ENCODE measurements at places on chromosomes 2 and 18.

- no peak for DNase-seq
These were observed 220.3 kb downstream of the C1D start for GRCh38 chr2:67842375-67842959.

DNA sequence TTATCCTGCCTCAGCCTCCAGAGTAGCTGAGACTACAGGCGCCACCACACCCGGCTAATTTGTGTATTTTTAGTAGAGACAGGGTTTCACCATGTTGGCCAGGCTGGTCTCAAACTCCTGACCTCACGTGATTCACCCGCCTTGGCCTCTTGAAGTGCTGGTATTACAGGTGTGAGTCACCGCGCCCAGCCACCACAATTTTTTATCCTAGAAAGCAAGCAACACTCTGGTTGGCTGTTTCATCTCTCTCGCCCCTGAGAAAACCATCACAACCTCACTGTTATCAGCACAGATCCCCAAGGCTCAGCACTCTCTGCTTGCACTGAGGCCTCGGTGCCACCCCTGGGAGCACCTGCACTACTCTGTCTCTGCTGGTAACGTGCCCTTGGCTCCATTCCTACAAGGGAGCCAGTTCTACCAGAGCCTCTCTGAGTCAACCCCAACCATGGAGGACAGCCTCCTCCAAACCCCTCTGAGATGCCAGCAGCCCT, 134.8 kb upstream of the AGAP1 start:
- DNase-seq = no peak

DNA sequence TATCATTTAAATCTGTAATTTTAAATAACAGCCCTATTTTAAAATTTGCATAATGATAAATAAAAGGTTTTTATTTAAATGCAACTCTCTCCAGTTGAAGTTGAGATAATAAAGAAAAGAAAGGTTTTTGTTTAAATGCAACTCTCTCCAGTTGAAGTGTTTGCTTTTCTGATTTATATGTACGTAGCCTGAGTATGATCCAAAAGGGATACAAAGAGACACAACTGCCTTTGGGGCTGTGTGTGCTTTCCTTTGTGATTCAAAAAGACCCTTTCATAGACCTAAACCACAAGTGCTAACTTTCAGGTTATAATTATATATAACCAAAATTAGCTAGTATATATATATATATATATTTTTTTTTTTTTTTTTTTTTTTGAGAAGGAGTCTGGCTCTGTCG, 76.2 kb upstream of the MFF start:
- DNase-seq = no peak

GRCh38 chr2:103669531-103669930, 907.7 kb downstream of the TMEM182 start:
- no peak for DNase-seq

DNA sequence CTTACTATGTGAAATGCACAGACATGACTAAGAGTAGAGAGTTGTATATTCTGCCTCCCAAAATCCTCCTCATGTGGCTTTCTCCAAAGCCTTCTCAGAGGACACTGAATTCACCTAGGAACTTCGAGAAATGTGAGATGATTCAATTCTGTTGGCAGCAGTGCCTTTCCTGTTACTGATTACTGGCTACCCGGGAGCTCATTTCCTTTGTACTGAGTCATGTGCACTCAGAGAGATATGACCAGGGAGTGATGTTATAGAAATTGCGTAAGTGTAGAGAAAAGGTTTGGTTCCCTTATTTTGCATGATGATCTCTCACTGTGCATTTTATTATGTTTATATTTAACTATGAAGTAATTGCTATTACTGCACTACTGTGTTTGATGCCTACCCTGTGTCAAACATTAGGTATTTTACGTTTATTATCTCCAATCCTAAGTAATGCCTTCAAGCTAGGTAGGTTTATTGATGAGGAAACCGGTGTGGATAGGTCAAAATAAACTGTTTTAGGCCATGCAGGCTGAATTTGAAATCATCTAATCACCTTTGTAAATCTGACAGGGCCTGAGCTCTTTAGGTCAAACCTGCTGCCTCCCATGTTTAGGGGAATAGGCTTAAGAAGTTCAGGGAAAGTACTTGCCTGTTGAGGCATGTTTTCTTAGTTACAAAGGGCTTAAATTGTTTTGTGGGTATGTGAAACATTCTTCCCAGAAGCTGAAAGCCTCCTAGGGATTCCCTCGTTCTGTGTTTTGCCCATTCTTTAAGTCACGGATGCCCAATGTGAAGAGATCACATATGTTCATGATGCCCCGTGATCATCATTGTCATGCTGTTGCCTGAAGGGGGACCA, 86.8 kb downstream of the FMNL2 start:
- DNase-seq = peak; percentile 23

DNA sequence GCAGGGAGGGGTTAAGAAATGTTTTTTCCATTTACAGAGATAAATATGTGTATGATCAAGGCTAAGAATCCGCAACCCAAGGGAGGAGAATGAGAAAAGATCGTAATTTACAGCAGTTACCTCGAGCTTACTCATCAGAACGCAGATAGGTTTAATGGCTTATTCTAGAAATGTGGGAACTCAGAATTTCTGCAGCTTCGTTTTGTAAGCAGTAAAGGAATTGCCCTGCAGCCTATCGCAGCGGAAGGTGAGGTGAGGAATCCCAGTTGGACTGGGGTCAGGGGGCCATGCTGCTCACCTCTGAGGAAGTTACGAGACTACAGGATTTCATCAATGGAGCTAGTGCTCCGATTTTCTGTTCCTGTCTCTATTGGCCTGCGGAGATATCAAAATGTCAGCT, 8.1 kb upstream of the TMEM200C start:
- no peak for DNase-seq

DNA sequence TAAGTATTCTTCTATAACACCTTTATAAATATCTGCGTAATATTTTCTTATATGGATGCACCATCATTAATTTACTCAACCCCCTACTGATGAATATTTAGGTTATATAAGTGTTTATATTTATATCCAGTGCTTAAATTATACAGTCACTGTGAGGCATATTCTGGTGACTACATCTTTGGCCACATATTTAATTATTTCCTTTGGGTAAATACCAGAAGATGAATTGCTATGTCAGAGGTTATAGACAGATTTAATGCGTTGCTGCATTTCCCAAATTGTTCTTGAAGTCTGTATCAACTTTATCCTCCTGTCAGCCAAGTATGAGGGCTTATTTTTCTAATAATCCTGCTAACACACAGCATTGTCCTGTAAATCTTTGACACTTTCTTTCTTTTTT, 18.7 kb downstream of the DYSF start:
- no peak for DNase-seq

DNA sequence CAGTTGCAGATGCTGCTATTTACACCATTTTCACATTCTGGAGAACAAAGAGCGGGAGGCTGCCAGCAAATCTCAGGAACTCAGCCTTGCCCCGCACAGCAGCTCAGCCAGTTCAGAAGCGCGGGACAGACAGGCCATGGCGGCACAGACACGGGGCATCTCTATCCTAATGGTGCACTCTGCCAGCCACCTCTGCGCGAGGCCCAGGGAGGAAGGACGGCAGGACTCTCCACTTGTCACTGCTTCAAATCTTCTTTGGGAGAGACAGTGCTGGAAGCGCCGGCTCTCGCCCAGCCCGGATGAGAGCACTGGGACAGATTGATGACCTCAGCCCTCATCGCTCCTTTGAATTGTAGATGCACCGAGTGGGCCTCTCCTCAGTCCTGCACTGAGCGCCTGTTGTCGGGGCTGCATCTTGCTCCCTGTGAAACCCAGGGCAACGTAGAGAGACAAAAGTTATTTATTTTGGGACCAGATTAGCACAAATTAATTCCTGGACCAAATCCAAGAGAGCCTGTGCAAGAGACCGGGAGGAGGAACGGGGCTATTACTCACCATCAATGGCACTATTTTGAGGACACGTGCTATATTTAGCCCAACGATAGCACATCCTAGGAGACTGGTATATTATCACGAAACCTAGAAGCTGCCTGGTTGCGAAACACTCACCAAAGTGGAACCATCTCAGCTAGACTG, 211.4 kb upstream of the SMIM21 start:
- no peak for DNase-seq

GRCh38 chr2:169721016-169721415, 12.6 kb upstream of the KLHL23 start:
- no peak for DNase-seq

DNA sequence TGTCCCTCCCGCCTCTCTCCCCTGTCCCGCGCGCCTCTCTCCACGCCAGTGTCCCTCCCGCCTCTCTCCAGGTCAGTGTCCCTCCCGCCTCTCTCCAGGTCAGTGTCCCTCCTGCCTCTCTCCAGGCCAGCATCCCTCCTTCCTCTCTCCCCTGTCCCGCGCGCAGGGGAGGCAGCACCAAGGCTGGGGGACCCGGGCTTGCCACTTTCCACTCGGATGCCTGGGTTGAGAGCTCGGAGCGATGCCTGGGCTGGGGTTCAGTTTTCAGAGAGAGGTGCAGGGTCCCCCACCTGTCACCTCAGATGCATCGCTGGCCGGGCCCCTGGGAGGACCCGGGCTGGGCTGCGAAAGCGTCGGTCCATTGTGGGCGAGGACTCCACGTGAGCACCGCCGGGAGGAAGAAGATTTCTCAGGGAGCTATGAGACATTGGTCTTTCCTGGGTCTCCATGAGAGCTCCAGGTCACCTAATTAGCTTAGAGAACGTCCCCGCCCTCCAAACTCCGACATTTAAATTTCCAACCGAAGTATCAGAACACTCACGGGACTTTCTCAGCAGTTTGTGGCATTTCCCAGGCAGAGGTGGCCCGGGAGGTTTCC, 2.1 kb downstream of the FBLN7 start:
- DNase-seq = no peak

GRCh38 chr2:108412995-108413710, 35.4 kb downstream of the SULT1C4 start:
- no peak for DNase-seq

DNA sequence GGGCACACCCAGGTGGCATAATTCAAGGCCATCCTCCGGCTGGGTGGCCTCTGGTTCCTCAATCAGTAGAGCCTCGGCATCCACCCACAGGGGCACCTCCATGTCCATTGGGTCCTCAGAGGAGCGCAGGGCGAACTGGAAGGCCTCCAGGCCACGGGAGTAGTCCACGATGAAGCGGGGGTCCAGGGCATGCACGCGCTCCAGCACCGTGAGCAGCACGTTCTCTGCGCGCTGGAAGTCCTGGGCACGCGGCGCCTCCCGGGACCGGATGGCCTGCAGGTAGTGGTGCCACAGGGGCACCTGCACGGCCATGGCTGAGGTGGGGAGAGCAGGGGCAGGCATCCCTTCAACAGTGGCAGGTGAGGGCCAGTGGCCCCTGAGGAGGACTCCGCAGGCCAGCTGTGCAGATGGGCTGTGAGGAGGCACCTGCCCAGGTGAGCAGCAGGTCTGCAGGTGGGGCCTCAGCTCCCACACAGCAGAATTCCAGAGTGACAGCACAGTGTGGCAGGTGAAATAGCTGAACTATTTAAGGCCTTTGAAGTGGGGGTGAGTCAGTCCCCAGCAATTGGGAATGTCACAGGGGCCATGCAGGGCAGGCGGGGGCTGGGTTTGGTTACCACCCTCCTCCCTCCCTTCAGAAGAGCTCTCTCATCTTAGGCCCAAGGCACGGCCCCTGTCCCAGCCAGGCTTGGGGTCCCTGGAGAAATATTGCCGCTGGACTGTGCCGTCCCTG, at the start of gene MAB21L4:
TSS of gene MAB21L4 (minus strand) at position 501 of the 733 bp plus-strand sequence. CDS start at position 342, 159 bp downstream.
- DNase-seq = no peak

DNA sequence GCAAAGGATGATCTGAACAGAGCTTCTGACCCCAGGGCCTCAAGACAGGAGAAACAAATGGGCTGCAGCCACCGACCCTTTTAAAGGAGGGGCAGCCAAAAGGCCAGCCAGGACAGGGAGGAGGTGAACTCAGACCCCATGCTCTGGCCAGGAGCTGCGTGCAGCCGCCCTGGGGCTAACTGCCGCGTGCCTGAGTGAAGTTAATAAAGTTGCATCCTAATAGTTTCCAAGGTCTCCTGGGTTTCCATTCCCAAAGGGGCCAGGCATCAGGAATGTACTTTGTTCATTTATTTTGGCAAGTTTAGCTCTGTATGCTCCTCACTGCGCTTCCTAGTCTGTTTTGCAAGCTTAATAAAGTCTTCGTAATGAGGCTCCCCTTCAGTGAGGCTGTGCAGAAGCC, 60.7 kb downstream of the EN1 start:
- no peak for DNase-seq

GRCh38 chr2:44848026-44848425, 93.5 kb upstream of the SIX3 start:
- no peak for DNase-seq

- DNase-seq = no peak
These were observed 42.2 kb downstream of the CYBRD1 start for GRCh38 chr2:171564463-171564862.

All from CD4-positive, alpha-beta T cell treated with Interleukin-17A for 1 hour (primary cell).